ENCODE measurements at places on chromosomes 7 and 10.

DNA sequence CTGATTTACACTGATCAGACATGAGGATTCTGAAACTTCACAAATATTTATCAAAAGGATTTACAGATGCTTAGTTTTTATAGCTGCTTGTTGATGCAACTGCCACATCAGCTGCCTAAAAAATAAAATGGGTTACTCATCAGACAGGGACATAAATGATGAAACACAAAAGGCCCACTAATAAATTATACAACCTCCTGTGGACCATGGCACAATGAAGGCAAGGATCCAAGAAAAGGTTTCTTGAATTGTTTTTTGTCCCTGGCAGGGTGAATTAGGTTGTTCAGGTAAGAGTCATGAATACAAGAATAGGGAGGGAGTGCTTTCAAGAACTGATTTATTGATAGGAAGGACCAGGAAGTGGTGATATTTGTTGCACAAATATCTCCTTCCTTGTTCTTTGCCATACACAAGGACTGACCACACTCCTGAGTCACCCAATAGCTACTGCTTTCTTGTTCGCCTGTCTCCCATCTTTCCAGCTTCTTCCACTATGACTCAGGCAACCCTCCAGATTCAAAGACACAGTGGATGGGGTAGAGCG is 234.5 kb downstream of the AHR start:
- no peak for DNase-seq

GRCh38 chr7:117076426-117076943 is 123.2 kb downstream of the ST7 start:
- no peak for DNase-seq

GRCh38 chr10:110655320-110655719 is 11.2 kb downstream of the RBM20 start:
- no peak for DNase-seq

DNA sequence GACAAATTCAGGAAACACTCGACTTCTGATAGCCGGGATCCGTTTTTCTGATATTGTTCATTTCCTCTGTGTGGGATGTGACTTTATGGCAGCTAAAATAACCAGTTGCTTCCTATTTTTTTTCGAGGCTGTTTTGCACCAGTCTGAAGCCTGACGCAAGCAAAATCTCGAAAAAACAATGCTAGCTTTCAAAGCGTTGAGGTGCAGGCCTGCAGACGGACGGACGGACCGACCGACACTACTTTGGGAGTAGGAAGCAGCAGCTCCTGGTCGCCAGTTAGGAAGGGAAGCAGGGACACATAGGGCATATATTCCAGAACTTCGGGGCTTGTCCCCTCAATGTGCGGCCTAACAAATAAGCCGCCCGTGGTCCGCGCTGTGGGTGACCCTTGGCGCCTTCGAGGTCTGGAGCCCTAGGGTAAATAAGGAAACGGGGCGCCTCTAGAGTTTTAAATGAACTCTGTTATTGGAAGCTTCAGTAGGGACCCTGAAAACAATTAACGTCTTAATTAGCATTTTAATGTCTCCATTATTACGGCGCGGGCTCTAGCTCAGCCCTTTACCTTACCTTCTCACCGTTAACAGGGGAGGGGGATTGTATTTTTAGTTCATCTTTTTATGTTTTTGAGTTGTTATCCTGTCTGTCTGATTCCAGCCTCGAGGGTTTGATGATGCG is 1.3 kb downstream of the HHEX start:
- no peak for DNase-seq

GRCh38 chr7:154996756-154997155 is 6.2 kb downstream of the PAXIP1 start:
- no peak for DNase-seq

- peak; percentile 51 for DNase-seq
These were observed 53.6 kb upstream of the DYNC1I1 start for GRCh38 chr7:95718577-95719410.

GRCh38 chr7:105101864-105102263 is 87.9 kb downstream of the KMT2E start:
- no peak for DNase-seq

DNA sequence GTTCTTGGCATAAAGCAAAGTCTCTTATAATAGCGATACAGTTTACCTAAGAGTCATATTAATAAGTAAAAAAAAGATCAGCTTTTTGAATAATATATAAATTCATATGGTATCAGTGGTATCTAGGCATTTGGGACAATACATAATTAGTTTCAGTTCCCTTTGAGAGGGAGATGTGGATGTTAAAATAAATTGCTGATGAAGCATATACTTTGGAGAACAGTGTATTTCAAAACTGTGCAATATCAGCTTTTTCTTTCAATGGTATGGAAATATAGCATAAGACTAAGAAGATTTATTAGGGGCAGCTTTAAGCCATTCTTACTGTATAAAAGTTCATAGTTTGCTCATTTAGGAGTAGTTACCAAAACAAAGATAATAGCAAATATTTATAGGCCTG is 35.5 kb downstream of the MDFIC start:
- no peak for DNase-seq

- no peak for DNase-seq
These were observed 82.1 kb downstream of the C1GALT1 start for GRCh38 chr7:7264306-7265040.
